ENCODE measurements at places on chromosomes 4 and X. TPM values are rescaled to one million over a fixed set of nuclear protein-coding genes. Genes with fewer than 3 reads are reported as not detected.

SHROOM3 gene
- 3.6 TPM for total RNA-seq

RAP1GDS1 gene
- total RNA-seq: 63.7 TPM

TRPC3 gene
- total RNA-seq: not detected

DNAAF6 gene
- total RNA-seq: not detected

GPR119 gene
- not detected for total RNA-seq

EVC2 gene
- 11.7 TPM for total RNA-seq

BMP3 gene
- not detected for total RNA-seq

FRG1 gene
- 43.2 TPM for total RNA-seq

AKAP4 gene
- not detected for total RNA-seq

MAGEB2 gene
- total RNA-seq: not detected

EXOSC9 gene
- 60.6 TPM for total RNA-seq

FOXR2 gene
- total RNA-seq: not detected

ETDB gene
- not detected for total RNA-seq

CCNA2 gene
- total RNA-seq: 82.8 TPM

RHOH gene
- total RNA-seq: not detected

SYNPO2 gene
- under 0.01 TPM for total RNA-seq

SLITRK4 gene
- total RNA-seq: 36.1 TPM

BEX3 gene
- 319 TPM for total RNA-seq

NOX1 gene
- total RNA-seq: not detected

C4orf50 gene
- total RNA-seq: not detected

Data from epithelial cell of umbilical artery (primary cell).